ENCODE measurements at places on chromosomes 4 and X.

DNA sequence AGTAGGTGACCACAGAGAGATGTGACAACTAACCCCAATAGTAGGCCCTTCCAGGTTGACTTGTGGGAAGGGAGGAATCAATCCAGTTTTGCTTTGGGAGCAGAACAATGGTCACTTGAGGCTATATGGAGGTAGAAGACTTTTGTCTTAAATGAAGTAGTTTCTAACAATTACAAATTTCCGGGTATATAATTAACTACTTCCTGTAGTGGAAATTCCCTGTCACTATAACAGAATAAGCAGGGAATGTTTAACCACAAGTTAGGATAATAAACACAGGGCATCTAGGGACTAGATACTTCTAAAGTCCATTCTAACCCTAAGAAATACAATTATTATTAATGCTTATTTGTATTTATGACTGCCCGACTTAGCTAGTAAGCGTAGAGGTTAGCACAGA, 99.0 kb upstream of the TRPC3 start:
- no peak for DNase-seq

DNA sequence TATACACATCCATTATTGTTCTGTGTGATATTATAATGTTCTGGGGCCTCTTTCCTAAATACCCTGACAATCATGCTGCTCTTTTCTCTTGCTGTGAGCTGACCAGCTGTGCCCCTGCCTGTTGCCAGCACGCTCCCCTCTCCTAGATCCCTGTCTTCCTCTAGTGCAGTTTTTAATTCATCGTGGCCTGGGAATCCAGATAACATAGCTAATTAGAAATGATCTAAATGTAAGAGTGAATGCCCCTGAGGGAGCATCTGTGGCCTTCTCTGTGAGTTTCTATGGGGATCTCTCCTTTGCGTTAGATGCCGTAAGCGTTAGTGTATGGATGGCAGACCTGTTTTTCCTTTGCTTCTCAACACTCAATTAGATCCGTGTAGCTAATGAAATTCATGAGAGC, 434.3 kb downstream of the SPRY1 start:
- DNase-seq: no peak

DNA sequence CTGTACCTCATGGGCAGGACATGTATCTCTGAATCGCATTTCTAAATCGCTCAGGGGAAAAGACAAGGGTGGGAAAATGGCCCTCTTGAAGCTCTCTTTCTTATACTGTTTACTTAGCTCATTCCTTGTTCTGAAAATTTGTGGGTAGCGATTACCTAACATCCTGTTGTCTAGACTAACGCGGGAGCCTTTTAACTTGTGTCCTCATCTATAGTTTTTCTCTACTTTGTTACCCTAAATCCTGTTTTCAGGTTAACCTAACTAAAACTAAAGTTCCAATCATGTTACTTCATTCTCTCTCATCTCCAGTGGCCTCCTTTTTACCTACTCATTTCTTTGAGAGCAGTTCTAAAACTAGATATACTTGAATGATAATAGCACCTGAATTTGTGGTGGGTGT, 45.0 kb downstream of the SNX25 start:
- DNase-seq: no peak

GRCh38 chrX:116379854-116380253, 56.6 kb upstream of the SLC6A14 start:
- DNase-seq: no peak

- no peak for DNase-seq
Measured at GRCh38 chrX:13078739-13079444, 34.5 kb upstream of the FAM9C start.

DNA sequence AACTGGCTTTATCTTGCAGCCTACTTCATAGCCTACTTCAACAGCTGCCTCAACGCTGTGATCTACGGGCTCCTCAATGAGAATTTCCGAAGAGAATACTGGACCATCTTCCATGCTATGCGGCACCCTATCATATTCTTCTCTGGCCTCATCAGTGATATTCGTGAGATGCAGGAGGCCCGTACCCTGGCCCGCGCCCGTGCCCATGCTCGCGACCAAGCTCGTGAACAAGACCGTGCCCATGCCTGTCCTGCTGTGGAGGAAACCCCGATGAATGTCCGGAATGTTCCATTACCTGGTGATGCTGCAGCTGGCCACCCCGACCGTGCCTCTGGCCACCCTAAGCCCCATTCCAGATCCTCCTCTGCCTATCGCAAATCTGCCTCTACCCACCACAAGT, 4.0 kb downstream of the GPR50 start:
- no peak for DNase-seq

GRCh38 chr4:106116025-106116424, 200.0 kb downstream of the TBCK start:
- DNase-seq: no peak

- DNase-seq: no peak
Measured at GRCh38 chr4:96103086-96103485, 263.2 kb downstream of the PDHA2 start.

GRCh38 chr4:130368668-130369067, 1272.7 kb downstream of the C4orf33 start:
- no peak for DNase-seq

GRCh38 chr4:8590546-8590880, 2.1 kb upstream of the CPZ start:
- no peak for DNase-seq

DNA sequence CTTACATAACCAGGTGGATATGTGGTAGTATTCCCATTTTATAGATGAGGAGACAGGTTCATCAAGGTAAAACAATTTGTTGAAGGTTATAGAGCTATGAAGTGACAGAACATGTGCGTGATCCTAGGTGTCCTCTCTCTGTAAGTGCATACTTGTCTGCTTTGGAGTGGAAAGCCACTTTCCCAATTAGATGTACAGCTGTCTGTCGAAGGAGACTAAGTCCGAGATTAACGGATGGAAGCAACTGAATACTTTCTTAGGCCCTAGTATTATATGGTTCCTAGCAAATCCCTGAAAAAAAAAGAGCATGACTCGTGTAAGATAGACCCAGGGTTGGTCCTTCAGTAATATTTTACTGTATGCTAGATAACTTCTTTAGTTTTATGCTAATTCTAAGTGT, 19.7 kb downstream of the TMEM131L start:
- DNase-seq: no peak

DNA sequence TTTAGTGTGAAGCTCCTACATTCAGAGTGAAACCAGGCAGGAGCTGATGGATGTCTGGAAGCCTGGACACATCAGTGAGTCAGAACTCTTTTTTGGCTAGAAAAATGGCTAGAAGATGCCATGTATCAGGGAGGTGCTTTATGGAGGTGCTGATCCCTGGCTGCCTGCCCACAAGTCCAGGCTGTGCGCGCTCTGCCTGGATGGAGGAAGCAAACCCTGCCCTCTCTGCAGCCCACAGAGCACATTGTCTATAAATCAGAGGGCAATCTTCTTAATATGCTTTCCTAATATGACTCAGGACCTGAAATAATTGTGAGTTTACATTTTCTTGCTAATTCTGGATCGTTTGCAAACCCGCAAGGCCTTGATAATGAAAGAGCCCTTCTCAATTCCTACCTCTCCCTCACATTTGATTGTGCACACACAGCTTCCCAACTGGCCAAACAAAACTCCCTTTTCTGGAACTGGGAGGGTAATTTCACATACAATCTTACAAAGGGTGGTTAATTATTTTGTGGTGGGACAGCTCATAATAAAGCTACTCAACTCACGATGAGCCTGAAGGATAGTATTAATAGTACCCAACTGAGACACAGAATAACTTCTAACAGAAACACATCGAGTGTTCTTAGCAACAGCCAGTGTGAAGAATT, 11.7 kb downstream of the MFAP3L start:
- no peak for DNase-seq

DNA sequence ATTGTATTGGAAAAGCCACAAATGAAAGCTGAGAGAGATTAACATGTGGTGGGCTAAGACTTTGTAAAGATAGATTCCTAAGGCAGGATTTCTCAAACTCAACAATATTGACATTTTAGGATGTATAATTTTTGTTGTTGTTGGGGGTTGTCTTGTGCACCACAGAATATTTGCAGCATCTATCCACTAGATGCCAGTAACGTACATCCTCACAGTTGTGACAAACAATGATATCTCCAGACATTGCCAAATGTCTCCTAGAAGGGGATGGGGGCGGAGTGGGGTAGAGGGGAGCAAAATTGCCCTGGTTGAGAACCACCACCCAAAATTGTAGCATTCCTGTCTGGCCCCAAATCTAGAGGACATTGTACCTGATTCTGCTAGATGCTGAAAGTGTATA, 14.7 kb upstream of the CBR4 start:
- no peak for DNase-seq

DNA sequence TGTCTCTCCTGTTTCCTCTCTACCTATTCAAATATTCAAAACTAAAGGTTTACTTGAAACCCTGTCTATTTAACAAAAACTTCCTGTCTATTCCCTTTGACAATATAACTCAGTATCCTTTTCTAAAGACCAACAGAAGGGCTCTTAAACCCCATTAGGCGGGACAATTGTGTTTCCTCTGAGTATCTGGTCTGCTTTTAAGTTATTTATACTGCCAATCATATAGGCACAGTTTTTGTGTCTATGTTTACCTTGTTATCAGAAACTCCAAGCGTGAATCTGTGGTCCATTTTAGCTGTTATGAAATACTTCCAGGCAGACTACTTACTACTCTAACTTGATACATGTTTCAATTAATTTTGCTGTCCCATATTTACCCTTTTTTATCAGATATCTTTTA, 350.0 kb upstream of the CTSO start:
- no peak for DNase-seq

DNA sequence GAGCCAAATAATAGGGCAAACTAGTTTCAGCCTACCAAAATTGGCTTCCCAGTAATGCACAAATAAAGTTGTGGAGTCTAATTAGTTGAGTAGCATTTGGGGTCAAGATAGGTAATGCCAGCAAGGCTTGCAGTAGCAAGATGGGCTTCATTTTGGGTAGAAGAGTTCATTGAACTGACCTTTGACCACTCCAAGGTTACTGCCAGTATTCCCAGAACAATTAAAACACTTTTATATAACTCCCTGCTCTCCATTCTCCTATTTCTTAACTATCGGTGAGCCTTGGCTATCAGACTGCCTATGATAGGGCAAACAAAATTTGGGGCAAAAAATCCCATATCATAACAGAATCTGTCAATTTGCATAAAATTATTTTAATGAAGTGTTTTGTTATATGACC, 7.1 kb downstream of the DNAAF6 start:
- no peak for DNase-seq

GRCh38 chrX:52995987-52996331, 37.6 kb upstream of the FAM156A start:
- no peak for DNase-seq

DNA sequence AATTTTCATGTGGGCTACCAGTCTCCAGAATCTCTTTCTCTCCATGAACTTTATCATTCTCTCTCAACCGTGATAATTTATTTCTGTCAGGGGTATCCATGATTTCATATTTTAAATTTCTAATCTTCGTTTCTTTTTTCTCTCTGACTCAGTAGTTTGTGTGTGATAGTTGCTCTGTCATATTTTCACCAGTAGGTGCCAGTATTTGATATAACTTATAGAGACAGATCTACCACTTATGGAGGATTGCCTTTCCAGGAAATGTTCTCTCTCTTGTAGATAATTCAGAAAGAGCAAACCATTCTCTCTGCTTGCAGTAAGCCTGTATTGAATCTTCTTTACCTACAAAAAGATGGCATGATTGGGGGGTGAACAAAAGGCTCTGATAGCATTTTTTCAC, 79.3 kb upstream of the DYNLT3 start:
- DNase-seq: no peak

GRCh38 chrX:18146954-18147353, 73.7 kb downstream of the BEND2 start:
- no peak for DNase-seq

DNA sequence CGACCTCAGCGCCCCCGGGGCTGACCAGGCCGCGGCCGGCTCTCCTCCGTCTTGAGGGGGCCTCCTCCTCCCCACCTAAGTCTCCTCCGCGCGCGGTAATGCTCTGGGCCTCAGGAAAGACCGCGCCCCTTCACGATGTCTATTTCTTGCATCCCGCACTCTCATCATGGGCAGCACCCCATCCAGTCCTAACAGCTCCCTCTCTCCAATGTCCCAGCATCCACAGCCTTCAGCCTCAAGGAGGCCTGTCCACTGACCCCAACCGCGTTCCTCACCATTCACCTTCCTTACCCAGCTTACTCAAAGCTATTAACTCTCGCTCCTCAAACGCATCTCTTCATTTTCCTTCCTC, 77.5 kb downstream of the MAGED4 start:
- no peak for DNase-seq

- DNase-seq: no peak
Measured at GRCh38 chr4:176443117-176443516, 123.4 kb downstream of the SPCS3 start.

GRCh38 chrX:2799369-2799768, 29.4 kb upstream of the GYG2 start:
- DNase-seq: no peak

DNA sequence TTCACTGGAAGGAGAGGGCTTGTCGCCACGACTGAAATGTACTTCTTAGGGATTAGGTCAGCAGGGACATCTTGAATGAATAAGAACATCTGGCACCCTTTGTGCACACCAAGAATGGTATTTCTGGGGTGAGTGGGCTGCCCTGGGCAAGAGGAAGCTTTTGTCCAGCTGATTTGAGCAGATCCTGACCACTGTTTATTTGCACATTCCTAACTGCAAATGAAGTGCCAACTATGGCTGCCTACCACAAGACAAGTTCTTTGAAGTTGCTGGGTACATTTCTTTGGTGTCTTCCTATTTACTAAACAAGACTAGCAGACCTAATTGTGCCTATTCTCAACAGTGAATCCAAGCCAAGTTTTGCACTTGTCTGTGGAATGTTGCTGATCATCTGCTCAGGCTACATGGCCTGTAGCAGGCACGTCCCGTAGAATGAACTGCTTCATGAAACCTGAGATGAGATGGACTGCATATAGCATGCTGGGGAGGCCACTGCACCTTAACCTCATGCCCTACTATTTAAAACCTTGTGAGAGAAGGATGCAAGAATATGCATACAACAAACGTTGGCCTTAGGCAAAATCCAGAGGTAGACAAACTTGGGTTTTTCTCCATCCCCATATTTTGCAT, 45.0 kb downstream of the PIR start:
- no peak for DNase-seq

DNA sequence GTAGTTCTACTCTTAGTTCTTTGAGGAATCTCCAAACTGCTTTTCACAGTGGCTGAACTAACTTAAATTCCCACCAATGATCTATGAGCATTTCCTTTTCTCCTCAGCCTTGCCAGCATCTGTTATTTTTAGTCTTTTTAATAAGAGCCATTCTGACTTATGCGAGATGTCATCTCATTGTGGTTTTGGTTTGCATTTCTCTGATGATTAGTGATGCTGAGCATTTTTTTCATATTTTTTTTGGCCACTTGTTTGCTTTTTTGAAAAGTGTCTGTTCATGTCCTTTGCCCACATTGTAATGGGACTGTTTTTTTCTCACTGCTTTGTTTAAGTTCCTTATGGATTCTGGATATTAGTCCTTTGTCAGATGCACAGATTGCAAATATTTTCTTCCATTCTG, 21.5 kb upstream of the PHKA1 start:
- DNase-seq: no peak

- DNase-seq: no peak
Measured at GRCh38 chrX:69068301-69069085, 96.8 kb downstream of the PJA1 start.

GRCh38 chr4:82785611-82786400, 12.8 kb downstream of the SCD5 start:
- no peak for DNase-seq

All from activated CD4-positive, CD25-positive, alpha-beta regulatory T cell (primary cell).